ENCODE measurements at places on chromosomes 7 and 10.

- no peak for DNase-seq
Observed at GRCh38 chr7:91285696-91286355, 21.6 kb downstream of the FZD1 start.

GRCh38 chr7:12896316-12896715 is 208.9 kb downstream of the ARL4A start:
- no peak for DNase-seq

DNA sequence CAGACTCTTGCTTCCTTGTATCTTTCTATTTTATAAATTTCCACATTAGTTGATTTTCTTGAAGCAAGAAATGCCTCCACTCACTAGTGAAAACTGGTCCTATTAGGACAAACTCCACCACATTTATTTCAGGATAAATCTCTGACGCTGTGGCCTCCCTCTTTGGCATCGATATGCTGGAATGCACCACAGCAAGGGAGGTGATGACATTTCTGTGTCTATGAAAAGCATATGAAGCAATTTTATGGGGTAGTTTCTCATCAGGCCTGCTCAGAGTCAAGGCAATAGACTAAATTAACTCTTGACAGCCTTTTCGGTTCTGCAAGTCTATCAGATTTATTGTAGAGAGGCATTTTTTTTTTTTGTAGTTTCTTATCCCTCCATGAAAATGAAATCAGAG is 304.4 kb downstream of the ZEB1 start:
- no peak for DNase-seq

DNA sequence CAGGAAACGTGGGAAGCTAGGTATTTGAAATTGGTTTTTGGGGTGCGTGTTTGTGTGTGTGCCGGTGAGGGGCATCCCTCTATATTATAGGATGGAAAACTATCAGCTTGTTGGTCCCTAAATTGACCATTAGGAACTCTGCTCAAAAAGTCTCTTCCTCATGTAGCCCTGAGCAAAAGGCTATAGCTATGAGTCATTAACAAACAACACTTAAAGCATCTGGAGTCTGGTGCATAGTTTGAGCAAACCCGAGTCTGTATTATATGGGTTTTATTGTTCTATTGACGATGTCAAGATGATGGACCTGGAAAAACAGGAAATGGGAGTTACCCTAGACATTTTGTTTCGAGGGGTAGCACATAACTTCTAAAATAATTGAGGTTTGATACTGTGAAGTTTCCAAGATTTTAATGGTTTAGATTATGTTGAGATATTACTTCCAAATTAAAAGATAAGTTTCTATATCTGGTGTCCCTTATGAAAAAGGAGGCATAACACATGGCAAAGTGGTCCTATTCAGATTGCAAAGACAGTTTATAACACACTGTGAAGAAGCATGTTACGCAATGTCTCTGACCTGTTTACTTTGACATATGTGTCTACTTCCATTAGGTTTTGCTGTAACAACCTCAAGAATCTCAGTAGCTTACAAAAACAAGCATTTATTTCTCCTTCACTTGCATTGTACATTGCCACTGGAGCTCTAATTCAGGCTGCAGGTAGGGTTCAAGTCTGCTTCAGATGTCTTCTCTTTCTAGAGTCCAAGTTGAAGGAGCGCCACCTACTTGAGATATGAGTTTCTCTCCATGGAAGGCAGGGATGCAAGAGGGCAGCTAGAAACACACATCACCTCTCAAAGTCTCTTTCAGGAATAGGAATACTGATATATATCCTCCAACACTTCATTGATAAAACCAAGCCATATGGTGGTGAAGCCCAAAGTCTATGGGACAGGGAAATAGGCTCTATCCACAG is 357.7 kb downstream of the PHF14 start:
- DNase-seq = no peak

DNA sequence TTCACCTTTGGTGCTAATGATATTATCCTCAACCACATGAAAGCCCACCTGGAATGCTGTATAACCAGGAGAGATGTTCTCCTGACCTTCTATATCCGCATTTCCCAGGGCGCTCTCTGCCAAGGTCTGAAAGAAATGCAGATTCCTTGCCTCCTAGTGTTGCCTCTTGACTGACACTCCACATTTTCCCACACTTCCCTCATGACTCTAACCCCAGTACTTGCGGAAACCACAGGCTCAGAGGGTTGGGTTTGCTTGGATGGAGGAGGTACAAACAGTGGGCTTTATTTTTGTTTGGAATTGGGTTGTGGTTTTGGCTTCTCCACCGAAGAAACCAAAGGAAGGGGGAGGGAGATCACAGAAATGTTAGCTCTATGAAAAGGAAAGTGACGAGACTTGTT is 222.9 kb upstream of the CELF2 start:
- DNase-seq = peak; percentile 11

GRCh38 chr10:2214805-2215204 is 477.5 kb upstream of the ADARB2 start:
- DNase-seq = no peak

GRCh38 chr7:33273356-33273755 is 144.0 kb downstream of the BBS9 start:
- no peak for DNase-seq

- no peak for DNase-seq
Observed at GRCh38 chr10:43308986-43309385, 42.1 kb upstream of the RASGEF1A start.

GRCh38 chr7:82539969-82540368 is 96.4 kb upstream of the CACNA2D1 start:
- no peak for DNase-seq

- peak; percentile 67 for DNase-seq
Observed at GRCh38 chr7:105014693-105015389, 836 bp downstream of the KMT2E start.

- no peak for DNase-seq
Observed at GRCh38 chr7:93910076-93910994, 4.0 kb downstream of the GNGT1 start.

DNA sequence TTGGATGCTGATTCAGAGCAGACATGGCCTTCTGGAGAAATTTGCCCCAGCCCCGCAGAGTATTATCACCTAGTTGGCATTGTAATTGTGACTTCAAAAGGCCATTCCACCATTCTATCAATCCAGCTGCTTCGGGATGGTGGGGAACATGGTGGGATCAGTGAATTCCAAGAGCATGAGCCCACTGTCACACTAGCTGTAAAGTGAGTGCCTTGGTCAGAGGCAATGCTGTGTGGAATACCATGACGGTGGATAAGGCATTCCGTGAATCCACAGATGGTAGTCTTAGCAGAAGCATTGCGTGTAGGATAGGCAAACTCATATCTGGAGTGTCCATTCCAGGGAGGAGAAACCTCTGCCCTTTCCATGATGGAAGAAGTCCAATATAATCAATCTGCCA is 13.3 kb upstream of the TMEM248 start:
- DNase-seq = no peak

DNA sequence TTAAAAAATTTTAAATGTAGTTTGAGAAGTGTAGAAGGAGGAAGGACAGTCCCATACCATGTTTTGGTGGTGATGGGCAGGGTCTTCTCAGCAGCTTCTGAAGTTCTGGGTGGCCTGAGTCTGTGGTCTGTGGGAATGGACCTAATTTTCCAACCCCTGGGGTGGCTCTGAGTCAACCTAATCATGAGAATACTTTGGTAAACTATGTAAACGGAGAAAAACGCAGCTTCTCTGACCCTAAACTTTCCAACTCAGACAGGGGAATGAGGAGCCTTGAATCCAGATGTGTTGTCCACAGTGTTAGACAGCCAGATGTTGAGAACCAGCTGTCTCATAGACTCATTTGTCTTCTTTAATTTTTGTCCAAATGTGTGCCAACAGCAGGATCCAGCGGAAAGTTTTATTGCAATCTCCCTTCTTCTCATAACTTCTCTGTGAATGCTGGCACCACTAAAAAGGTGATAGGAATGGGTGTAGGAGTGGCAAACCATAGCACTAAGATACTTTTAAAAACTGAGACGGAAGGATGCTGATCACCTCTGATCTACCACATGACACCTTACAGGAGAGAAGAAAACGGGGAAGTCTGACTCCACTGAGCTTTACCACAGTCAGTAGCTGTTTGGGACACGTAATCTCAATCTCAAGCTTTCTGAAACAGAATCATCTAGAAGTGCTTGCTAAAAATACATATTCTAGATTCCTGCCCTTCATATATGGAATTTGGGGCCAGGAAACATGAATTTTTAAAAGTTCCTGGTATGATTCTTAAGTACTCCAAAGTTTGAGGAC is 90.5 kb upstream of the PHYHIPL start:
- DNase-seq = no peak

- DNase-seq = no peak
Observed at GRCh38 chr10:98262571-98262970, 5.4 kb downstream of the LOXL4 start.

GRCh38 chr7:85850381-85850780 is 663.5 kb upstream of the SEMA3D start:
- no peak for DNase-seq

GRCh38 chr10:31647861-31648260 is 280.8 kb downstream of the ARHGAP12 start:
- peak; percentile 13 for DNase-seq

DNA sequence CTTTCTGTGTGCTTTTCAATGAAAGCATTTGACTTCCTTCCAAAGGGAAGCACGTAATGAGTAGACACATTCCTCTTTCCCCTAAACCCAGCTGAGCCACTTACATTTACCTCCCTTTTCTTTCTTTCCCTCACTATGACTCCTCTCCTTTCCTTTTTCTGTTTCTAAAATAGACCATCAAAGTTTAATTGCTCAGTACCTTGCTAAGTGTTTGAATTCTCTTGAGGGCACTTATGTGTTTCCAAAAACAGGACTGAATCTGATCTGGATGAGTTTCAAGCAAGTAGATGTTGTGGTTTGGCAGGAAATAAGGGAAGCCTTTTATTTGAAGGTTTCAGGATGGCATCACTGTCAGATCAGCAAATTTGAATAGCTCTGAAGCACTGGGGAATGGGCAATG is 396.2 kb downstream of the REEP3 start:
- DNase-seq = no peak

GRCh38 chr7:75876126-75876881 is 2.5 kb upstream of the RHBDD2 start:
- DNase-seq = no peak

DNA sequence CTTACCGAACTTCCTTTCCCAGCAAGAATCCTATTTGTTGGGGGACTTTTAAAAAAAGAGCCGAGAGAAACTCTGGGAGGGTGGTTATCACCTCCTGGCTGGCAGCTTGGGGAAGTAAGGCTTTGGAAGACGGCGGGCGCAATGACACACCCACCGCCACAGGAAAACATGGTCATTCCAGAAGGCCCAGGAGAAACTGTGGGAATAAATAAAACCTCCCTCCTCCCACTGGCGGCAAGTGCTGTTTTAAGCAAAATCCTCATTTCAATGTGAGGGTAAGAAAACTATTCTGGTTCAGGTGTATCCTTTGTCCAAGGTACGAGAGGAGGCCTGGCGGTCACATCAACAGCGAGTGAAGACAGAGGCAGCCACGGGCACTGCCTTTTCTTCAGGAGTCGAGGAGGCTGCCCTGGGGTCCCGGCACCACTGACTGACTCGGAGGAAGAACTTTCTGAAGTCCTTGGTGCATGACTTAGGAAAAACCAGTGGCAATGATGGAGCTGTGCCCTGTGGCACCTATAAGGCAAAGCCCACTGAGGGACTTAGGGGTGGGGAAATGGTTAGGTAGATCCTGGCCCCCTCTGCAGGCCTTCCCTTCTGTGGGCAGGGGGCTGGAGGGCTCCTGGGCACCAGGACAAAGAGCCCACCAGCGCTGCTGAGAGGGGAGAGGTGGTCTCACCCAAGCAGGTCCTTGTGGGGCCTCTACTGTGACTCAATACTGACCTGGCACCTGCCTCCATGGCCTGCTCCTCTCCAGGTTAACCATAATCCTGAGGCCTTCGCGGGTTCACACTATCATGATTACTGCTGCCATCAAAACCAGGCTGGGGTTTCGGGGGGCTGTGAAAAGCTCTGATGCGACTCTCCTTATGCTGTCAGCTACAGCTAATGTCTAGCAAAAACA is 21.4 kb downstream of the DNAJB12 start:
- DNase-seq = peak; percentile 48

- no peak for DNase-seq
Observed at GRCh38 chr7:100679927-100680575, 6.5 kb downstream of the GNB2 start.

GRCh38 chr10:3652886-3653285 is 132.1 kb downstream of the KLF6 start:
- DNase-seq = peak; percentile 87

- no peak for DNase-seq
Observed at GRCh38 chr7:20237464-20238193, 20.4 kb upstream of the MACC1 start.

- DNase-seq = peak; percentile 51
Observed at GRCh38 chr7:29588900-29589696, 25.5 kb downstream of the PRR15 start.

DNA sequence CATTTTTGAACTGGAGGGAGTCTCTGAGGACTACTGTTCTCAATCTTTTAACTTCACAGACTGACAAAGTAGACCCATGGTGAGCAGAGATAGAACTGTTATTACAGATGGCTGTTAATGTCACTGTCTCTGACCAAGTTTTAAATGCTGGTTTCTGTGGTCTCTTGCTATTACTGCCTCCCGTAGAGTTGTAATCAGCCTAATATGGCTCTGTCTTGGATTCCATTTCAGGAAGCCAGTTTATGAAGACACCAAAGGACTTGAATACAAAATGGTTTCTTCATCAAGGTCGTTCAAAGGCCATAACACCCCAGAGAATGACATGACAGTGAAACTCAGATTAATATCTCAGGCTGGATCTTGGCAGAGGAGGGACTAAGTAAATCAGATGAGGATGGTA is 3.9 kb downstream of the SFRP4 start:
- no peak for DNase-seq

DNA sequence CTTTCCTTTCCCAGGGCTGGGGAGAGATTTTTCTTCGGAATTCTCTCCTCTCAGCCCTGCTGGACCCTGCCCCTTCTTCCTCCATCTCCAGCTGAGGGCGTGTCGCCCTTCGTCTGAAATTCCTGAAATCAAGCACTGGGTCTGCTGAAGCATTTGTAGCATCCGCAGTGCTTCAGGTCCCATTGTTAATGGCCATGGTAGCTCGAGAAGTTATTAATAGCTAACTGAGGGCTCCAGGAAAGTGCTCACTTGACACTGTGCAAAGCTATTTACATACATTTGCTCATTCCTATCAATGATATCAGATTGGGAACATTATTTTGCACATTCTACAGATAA is 515 bp downstream of the FAM149B1 start:
- DNase-seq = no peak

GRCh38 chr10:53479365-53479764 is 706.8 kb upstream of the MBL2 start:
- no peak for DNase-seq

- no peak for DNase-seq
Observed at GRCh38 chr10:71213127-71213621, 804 bp downstream of the UNC5B start.
